ENCODE measurements at places on chromosomes 3 and 15.
A peak's percentile ranks its signal among the peaks of the same experiment; 100 is the strongest.

- no peak for DNase-seq
Observed at GRCh38 chr15:90512276-90512675, 17.4 kb upstream of the CRTC3 start.

- DNase-seq: no peak
Observed at GRCh38 chr3:127033171-127033570, 50.3 kb downstream of the PLXNA1 start.

- DNase-seq: no peak
Observed at GRCh38 chr3:65493938-65494337, 544.8 kb downstream of the MAGI1 start.

GRCh38 chr3:13277860-13278531 is 142.1 kb downstream of the NUP210 start:
- no peak for DNase-seq

DNA sequence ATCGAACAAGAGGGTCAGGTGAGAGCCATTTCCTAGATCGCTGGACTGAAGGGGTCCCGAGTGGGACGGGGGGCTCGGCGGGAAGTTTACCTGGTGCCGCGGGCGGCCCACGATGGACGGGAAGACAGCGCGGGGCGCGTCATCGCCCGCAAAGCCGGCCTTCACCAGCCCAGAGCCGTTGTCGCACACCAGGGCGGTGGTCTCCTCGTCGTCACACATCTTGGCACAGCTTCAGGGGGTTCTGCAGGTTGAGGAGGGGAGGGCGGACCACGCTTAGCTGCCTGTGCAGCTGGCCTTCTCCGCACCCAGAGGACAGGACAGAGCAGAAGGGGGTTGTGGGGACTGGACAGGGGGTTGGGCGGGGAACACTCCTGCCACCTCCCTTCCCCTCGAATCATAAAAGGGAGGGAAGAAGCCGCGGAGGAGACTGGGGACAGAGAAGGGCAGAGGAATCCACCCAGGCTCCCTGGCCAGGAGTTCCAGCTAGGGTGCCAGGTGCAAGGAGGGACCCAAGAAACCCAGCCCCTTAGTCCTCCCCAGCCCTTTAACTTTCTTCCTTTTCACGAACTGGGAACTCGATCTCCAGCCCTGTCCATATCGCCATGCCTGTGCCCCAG is 651 bp downstream of the ACTC1 start:
- no peak for DNase-seq

DNA sequence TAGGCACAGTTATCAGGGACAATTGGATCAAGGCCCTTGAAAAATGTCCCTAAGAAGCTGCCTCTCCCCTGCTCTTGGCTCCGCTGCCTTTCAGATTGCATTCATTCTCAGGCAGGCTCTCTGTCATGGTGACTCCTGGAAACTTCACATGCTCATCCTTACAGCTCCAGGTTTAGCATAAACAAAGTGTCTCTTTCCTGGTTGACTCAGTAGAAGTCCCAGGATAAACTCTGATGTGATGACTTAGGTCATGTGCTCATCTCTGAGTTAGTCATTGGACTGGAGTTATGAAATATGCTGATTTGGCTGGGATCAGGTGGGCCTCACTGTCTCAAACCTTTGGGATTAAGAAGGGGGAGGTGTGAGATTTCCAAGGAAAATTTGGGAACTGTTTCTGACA is 243.8 kb downstream of the ZNF621 start:
- no peak for DNase-seq

DNA sequence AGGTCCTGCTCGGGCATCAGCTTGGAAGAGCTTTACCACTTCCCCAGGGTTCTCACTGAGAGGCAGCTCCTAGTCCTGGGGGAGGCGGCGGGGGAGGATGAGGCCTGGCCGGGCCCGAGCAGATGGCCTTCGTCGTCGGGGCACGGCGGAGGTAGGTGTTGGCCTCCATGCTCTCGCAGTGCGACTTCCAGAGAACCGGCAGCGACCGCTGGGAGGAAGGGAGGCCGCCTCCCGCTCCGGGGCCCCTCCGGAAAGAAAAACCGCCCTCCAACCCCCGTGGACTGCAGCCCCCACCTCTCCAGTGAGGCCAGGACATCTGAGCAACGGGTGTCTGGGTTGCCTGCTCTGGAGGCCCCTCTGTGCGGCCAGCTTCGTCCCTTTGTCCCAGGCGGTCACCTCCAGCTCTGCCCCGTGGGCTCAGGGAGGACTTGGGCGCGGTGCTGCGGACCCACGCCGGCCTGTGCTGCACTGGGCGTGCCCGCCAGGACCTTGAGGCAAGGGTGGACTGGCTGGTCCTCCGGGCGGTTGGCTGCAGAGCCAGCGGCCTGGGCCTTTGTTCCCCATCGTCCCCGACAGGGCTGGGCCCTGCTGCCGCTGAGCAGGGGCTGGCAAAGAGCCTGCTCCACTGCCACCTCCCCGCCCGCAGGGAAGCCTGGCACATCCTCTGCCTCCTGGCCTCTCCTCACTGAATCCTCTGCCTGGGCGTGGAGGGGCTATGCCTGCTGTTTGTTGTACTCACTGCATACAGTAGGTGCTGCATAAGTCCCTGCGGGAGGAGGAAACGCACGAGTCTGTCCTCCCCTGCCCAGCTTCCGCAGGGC is 13.6 kb upstream of the GP9 start:
- DNase-seq: no peak

GRCh38 chr15:69533522-69533921 is 80.9 kb downstream of the RPLP1 start:
- no peak for DNase-seq

- no peak for DNase-seq
Observed at GRCh38 chr3:154314152-154314551, 10.1 kb downstream of the DHX36 start.

GRCh38 chr15:88710027-88710715 is 71.4 kb downstream of the ISG20 start:
- no peak for DNase-seq

DNA sequence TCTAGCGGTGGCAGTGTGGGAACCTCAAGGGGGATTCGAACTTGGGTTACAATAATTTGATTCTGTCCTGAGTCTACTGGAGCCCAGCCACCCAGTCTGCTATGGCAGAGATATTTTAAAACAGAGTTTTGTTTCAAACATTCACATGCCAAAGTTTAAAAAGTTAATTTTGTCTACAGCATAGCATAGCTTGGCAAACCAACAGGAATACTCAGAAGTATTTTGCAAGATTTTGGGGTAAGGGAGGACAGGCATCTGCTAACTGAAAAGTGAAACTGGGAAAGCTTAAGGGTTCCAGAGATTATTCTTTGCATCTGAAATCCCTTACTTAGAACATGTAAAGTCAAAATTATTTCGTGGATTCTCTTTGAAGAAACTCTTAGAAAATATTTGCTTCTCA is 6.6 kb downstream of the ARID3B start:
- DNase-seq: no peak

GRCh38 chr15:79860661-79861060 is 36.2 kb downstream of the MTHFS start:
- DNase-seq: no peak

DNA sequence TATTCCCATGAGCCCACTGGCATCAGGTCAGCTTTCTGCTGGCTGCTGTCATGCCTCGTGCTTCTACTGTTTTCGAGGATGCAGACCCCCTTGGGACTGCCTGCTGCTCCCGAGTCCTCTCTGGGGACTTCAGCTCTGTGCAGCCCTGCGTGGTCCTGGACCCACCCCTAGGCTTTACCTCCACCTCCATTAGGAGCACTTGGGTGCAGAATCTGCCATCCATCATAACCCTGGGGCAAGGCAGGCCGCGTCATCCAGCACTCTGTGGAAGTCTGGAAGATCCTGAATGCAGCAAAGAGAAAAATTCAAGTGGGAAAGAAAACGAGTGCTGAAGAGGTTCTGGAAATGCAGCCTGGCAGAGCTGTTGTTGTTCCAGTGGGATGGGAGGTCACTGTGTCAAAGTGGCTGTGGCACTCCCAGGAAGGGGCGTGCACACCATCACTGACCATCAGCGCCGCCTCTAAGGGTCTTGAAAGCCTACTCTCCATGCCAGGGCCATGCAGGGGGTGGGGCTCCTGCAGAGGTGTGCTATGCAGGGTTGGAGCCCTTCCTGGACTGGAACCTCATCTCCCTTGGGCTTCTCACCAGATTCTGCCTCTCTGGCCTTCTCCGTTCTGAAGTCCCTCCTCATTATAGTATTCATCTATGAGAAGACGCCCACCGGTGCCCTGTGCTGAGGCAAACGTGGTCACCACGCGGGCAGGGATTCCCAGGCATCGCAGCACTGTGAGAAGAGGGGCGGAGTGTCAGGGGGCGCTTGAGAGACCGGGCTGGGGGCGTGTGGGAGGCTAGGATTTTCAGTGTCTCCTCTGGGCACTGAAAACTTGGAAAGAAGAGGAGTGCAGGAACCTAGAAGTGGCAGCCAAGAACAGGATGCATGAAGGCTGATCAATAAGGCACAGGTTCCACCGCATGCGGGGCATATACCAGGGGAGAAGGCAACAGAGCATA is 12.5 kb downstream of the EPB42 start:
- DNase-seq: no peak

- no peak for DNase-seq
Observed at GRCh38 chr3:185807445-185808068, 17.3 kb downstream of the IGF2BP2 start.

GRCh38 chr3:111681661-111682426 is 86.7 kb upstream of the ZBED2 start:
- no peak for DNase-seq

- peak; percentile 49 for DNase-seq
Observed at GRCh38 chr3:161682715-161683114, 186.1 kb downstream of the OTOL1 start.

- no peak for DNase-seq
Observed at GRCh38 chr3:143832433-143832832, 15.8 kb downstream of the SLC9A9 start.

DNA sequence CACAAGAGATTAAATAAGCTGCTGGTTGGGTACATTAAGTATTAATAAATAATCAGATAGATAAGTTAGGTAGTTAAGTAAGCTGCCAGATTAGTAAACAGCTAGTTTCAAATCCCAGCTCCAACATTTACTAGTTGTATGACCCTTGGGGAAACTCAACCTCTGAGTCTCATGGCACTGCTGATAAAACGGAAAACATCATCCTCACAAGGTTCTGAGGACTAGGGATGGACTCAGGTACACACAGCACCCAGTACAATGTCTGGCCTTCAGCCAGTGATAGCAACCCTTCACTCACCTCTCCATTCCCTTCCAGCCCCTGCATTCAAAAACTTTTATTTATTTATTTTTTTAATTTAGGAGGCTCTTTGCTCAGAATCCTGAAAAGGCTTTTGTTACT is 32.3 kb downstream of the B3GNT5 start:
- no peak for DNase-seq

DNA sequence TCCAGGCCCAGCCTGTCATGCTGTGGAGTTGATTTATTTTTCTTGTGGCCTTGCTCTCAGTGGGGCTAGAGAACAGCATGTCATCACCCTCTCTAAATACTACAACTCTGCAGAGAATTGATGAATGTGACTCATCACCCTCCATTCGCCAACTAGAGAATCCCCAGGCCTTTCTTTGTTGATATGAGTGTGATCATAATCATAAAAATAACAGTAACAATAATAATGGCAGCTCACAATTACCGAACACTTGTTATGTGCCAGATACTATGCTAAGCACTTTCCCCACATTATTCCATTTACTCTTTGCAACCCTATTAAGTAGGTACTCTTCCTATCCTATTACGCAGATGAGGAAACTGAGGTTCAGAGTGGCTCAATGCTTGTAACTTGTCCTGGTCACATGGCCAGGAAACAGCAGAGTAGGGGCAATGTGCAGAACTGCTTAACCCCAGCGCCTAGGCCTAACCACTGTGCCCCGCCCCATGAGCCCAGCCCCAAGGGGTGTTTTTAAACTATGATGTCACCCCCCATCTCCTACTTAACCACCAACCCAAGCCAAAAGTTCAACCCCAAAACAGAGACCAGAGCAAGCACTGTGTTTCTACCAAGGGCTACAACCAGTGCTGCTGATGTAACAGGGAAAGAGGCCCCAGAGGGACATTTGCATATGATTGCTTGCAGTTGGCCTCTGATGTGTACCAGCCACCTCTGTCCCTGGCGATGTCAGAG is 104.5 kb downstream of the ADCY5 start:
- DNase-seq: no peak

- no peak for DNase-seq
Observed at GRCh38 chr3:74516019-74516418, 98.4 kb downstream of the CNTN3 start.

- DNase-seq: no peak
Observed at GRCh38 chr15:96232335-96232734, 98.2 kb upstream of the NR2F2 start.

DNA sequence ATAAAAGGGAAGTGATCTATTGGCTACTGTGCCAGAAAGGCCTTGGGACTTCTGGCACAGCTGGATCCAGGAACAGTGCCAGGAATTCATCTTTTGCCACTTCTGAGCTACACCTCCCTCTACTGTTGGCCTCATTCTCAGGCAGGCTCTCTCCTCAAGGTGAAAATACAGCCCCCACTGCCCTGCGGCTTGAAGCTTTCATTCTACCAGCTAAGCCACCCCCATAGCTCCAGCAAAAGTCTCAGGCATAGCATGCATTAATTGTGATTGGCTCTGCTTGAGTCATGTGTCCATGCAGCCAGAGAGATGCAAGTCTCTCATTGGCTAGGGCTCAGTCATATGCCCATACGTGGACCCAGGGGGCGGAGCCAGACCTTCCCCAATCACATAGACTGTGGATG is 142.4 kb downstream of the TPRA1 start:
- no peak for DNase-seq

All from hematopoietic multipotent progenitor cell treated with erythropoietin and hydrocortisone succinate and interleukin-3 and kit ligand, for 6 days (in vitro differentiated cells).